ENCODE measurements at places on chromosomes 3 and 15.
A peak's percentile ranks its signal among the peaks of the same experiment; 100 is the strongest.

DNA sequence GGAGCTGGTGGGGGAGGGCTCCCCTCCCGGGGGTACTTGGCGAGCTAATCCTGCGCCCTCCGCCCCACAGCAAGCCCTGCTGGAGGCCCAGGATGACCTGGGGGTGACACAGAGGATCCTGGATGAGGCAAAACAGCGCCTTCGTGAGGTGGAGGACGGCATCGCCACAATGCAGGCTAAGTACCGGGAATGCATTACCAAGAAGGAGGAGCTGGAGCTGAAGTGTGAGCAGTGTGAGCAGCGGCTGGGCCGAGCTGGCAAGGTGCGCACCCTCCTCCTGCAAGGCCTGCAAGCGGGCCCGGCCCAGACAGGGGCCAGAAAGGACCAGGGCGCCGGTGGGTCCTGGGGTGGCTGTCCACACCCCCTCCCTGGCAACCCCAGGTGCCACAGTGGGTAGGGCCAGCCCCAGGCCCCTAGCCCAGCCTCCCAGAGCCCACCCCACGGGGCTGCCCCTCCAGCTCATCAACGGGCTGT lies 56.5 kb downstream of the SEMA3G start:
- H3K4me3 ChIP-seq, result no peak overlapping the region
- no peak overlapping the region for H3K27ac ChIP-seq
- H3K4me1 ChIP-seq, result no peaks in the 10 kb centered on the region
- H3K27me3 ChIP-seq, result peaks cover 12% of the 10 kb centered on the region

GRCh38 chr15:94186770-94187331 lies 44.5 kb upstream of the MCTP2 start:
- no peaks in the 10 kb centered on the region for H3K36me3 ChIP-seq
- peaks cover 1% of the 10 kb centered on the region for H3K27me3 ChIP-seq
- no peak for DNase-seq
- no peak overlapping the region for H3K4me3 ChIP-seq

GRCh38 chr3:123719862-123720453 lies 135.1 kb upstream of the HACD2 start:
- H3K4me3 ChIP-seq, result no peak overlapping the region
- no peaks in the 10 kb centered on the region for H3K36me3 ChIP-seq
- no peak overlapping the region for H3K27ac ChIP-seq
- no peaks in the 10 kb centered on the region for H3K27me3 ChIP-seq

- no peak overlapping the region for H3K27ac ChIP-seq
- DNase-seq, result no peak
- no peak overlapping the region for H3K4me3 ChIP-seq
- H3K4me1 ChIP-seq, result no peaks in the 10 kb centered on the region
- H3K27me3 ChIP-seq, result no peaks in the 10 kb centered on the region
Observed at GRCh38 chr3:166453478-166453877, 616.3 kb upstream of the BCHE start.

GRCh38 chr3:89455240-89455639 lies 347.8 kb downstream of the EPHA3 start:
- no peak for DNase-seq
- no peak overlapping the region for H3K4me3 ChIP-seq
- H3K36me3 ChIP-seq, result no peaks in the 10 kb centered on the region
- peaks cover 3% of the 10 kb centered on the region for H3K27me3 ChIP-seq
- no peaks in the 10 kb centered on the region for H3K4me1 ChIP-seq

GRCh38 chr3:187746442-187747281 lies 1.4 kb upstream of the BCL6 start:
- H3K36me3 ChIP-seq, result no peaks in the 10 kb centered on the region
- no peak for DNase-seq
- peaks cover 17% of the 10 kb centered on the region for H3K27me3 ChIP-seq
- H3K4me3 ChIP-seq, result peak overlapping the region; percentile 98
- peak overlapping the region; percentile 99 for H3K27ac ChIP-seq

DNA sequence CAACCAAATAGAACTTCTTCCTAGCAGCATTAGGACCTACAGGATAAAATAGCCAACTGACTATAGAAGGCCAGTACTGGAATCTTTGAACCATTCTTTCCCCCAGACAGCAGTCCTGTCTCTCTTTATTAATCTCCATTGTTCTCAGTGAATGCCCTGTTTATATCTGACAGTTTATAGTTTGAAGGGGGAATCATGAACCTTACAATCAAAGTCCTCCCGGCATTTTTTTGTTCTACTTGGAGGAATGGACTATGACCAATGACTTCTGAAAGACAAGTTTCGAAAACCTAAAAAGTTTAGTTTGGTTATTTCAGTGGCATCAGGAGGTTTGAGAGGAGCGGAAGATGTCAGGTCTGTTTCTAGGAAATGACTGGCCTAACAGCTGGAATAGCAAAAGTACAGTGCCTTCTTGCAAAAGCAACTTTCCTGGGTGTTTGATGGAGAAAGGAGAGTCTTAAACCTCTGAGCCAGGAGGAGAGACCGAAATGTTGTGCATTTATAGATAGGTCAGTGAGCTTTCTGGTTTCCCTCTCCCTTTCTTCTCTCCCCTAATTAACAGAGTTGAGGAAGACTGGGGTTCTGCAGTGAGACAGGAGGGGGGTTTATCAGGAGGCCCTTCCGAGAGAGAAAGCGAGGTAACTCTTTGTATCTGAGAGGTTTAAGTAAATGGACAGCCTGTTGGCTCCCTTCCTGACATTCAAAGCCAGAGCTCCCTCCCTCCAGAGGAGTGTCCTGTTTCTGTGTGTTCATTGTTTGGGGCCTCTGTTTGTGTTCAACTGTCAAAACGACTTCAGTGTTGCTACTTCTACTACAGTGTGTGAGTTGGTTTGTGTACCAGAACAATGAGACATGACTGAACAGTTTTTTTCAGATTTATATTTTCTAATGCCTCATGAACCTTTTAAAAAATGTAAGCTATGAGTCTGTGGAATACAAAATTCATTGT lies 383.0 kb upstream of the RARB start:
- H3K27me3 ChIP-seq, result no peaks in the 10 kb centered on the region
- no peak overlapping the region for H3K27ac ChIP-seq
- H3K4me1 ChIP-seq, result no peaks in the 10 kb centered on the region
- H3K36me3 ChIP-seq, result no peaks in the 10 kb centered on the region
- no peak overlapping the region for H3K4me3 ChIP-seq

GRCh38 chr15:58110999-58111717 lies 27.0 kb upstream of the AQP9 start:
- DNase-seq, result no peak
- H3K27ac ChIP-seq, result no peak overlapping the region
- no peaks in the 10 kb centered on the region for H3K36me3 ChIP-seq
- peaks cover 3% of the 10 kb centered on the region for H3K27me3 ChIP-seq

- peaks cover 22% of the 10 kb centered on the region for H3K36me3 ChIP-seq
- no peaks in the 10 kb centered on the region for H3K4me1 ChIP-seq
- no peak overlapping the region for H3K4me3 ChIP-seq
- no peak for DNase-seq
Observed at GRCh38 chr15:48777645-48778330, 33.1 kb downstream of the CEP152 start.

DNA sequence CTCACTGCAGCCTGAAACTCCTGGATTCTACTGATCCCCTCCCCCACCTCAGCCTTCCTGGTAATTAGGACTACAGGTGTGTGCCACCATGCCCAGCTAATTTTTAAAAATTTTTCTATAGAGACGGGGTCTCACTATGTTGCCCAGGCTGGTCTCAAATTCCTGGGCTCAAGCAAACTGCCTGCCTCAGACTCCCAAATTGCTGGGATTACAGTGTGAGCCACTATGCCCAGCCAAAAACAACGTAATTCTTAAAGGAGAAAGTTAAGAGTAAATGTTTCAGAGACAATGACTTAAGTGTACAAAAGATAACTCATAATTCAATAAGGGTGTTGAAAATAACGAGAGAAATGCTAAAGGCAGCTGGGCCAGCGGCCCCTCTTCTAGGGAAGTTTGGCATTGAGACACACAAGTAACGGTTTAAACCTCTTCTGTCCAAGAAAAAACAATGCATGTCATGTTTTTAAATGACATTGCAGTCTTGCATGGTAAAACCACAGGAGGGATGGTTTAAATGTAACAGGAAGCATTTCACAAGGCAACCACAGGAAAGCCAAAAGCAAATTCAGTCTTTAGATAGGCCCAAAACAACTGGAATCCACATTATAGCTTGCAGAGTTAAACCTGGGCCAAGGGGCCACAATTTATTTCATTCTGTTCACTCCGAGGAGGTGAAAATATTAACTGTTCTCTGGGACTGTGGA lies 5.1 kb downstream of the PROK2 start:
- no peak overlapping the region for H3K4me3 ChIP-seq
- peaks cover 10% of the 10 kb centered on the region for H3K27me3 ChIP-seq
- DNase-seq, result peak; percentile 4
- H3K36me3 ChIP-seq, result no peaks in the 10 kb centered on the region

- H3K27ac ChIP-seq, result no peak overlapping the region
- H3K27me3 ChIP-seq, result no peaks in the 10 kb centered on the region
- H3K36me3 ChIP-seq, result peaks cover 20% of the 10 kb centered on the region
- H3K4me3 ChIP-seq, result no peak overlapping the region
Observed at GRCh38 chr15:36742696-36743095, 163.3 kb downstream of the CDIN1 start.

GRCh38 chr3:63990733-63991132 lies 32.6 kb downstream of the PSMD6 start:
- H3K4me1 ChIP-seq, result peaks cover 53% of the 10 kb centered on the region
- peak overlapping the region; percentile 5 for H3K27ac ChIP-seq
- no peaks in the 10 kb centered on the region for H3K27me3 ChIP-seq
- no peak for DNase-seq

DNA sequence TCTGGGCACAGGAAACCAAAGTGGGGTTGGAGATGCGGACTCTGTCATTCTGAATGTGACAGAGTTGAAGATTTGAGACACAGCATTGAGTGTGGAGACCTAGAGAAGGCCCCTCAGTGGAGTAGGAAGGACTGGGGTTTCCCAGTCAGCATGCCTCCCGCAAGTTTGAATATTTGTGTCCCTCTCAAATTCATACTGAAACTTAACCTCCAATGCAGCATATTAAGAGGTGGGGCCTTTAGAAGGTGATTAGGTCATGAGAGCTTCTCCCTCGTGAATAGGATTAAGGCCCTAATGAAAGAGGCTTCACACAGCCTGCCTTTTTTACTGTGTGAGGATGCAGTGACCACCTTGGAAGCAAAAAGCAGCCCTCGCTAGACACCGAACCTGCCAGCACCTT lies 8.0 kb downstream of the HDDC3 start:
- no peak overlapping the region for H3K27ac ChIP-seq
- no peaks in the 10 kb centered on the region for H3K27me3 ChIP-seq
- peaks cover 10% of the 10 kb centered on the region for H3K4me1 ChIP-seq
- peaks cover 9% of the 10 kb centered on the region for H3K36me3 ChIP-seq

DNA sequence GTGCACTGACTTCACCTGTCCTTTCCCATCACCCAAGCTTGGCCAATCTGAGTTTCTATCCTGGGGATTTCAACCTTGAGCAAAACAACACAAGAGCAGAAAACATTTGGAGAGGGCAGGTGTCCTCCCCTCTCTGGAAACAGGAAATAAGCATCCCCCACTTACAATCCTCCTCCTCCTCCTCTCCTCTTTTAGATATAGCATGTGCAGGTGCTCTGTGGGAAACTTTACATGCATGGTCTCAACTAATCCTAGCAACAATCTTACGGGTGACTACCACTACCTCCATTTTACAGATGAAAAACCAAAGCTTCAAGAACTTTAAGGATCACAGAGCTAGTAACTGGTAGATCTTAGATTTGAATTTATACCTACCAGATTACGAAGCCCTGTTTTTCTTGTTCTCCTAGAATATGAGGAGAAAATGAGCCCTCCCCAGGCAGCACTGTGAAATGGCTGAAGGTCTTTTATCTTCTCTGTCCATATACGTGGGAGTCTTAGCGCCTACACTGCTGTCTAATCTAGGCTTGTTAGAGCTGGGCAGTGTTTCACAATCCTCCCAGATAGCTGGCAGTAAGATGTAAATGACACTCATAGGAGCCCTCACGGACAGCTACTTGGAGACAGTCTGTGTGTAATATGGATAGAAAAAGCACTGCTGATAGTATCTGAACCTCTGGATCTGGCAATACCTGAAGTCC lies 301.2 kb upstream of the PROK2 start:
- H3K4me1 ChIP-seq, result peaks cover 13% of the 10 kb centered on the region
- no peak overlapping the region for H3K4me3 ChIP-seq
- no peaks in the 10 kb centered on the region for H3K27me3 ChIP-seq
- no peak overlapping the region for H3K27ac ChIP-seq
- no peak for DNase-seq

DNA sequence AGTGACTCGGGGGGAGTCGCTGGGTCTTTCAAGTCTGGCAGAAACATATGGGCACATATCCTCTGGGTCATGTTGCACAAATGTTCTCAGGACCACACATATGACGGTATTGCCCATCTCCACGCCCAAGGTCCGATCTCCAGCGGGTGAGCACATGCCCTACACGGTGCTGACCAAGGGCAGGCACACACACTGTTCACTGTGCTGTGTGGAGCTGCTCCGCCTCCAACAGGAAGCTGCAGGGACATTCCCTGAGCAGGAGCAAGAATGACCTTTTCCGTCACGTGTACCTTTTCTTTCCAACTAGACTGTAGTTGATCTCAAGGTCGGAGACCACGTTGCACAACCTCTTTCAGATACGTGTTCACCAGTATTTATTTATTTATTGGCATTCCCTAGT lies 41.7 kb upstream of the B3GNT5 start:
- H3K4me3 ChIP-seq, result no peak overlapping the region
- H3K4me1 ChIP-seq, result no peaks in the 10 kb centered on the region
- H3K27me3 ChIP-seq, result no peaks in the 10 kb centered on the region
- no peak overlapping the region for H3K27ac ChIP-seq
- H3K36me3 ChIP-seq, result no peaks in the 10 kb centered on the region
- no peak for DNase-seq

- H3K27ac ChIP-seq, result no peak overlapping the region
- peak overlapping the region; percentile 26 for H3K4me3 ChIP-seq
- no peaks in the 10 kb centered on the region for H3K4me1 ChIP-seq
- DNase-seq, result peak; percentile 5
- peaks cover 7% of the 10 kb centered on the region for H3K36me3 ChIP-seq
- H3K27me3 ChIP-seq, result no peaks in the 10 kb centered on the region
Observed at GRCh38 chr15:39976291-39977274, 42.7 kb downstream of the EIF2AK4 start.

- no peaks in the 10 kb centered on the region for H3K36me3 ChIP-seq
- H3K27me3 ChIP-seq, result no peaks in the 10 kb centered on the region
- H3K4me1 ChIP-seq, result no peaks in the 10 kb centered on the region
- no peak overlapping the region for H3K4me3 ChIP-seq
Observed at GRCh38 chr3:135633078-135633477, 332.4 kb upstream of the PPP2R3A start.

DNA sequence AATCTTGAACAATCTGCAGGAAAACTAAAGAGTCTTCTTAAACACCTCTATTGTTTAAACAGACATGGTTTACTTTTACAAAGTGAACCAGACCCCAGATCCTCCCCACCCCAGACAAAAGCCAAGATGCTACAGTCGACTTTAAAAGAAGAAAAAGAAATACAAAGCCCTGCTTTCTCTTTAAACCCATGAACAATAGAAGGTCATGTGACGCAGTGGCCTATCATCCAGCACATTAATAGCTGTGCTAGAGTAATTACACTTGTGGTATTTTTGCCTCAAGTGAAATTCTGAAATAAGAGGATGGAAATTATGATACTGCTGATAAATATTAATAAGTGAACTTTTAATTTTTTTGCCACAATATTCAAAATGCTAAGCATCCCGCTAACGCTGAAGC lies 613.4 kb downstream of the FOXP1 start:
- no peaks in the 10 kb centered on the region for H3K4me1 ChIP-seq
- H3K27ac ChIP-seq, result no peak overlapping the region
- peaks cover 17% of the 10 kb centered on the region for H3K36me3 ChIP-seq
- no peak overlapping the region for H3K4me3 ChIP-seq

All from immature natural killer cell (primary cell).